Activated CD4-positive, alpha-beta T cell treated with anti-CD3 and anti-CD28 coated beads, Interleukin-2, amount 50 U/mL, for 16 hours (primary cell): ENCODE measurements at places on chromosomes 6 and 20.

- DNase-seq: no peak
These were observed 814 bp upstream of the ADNP start for GRCh38 chr20:50932016-50932485.

DNA sequence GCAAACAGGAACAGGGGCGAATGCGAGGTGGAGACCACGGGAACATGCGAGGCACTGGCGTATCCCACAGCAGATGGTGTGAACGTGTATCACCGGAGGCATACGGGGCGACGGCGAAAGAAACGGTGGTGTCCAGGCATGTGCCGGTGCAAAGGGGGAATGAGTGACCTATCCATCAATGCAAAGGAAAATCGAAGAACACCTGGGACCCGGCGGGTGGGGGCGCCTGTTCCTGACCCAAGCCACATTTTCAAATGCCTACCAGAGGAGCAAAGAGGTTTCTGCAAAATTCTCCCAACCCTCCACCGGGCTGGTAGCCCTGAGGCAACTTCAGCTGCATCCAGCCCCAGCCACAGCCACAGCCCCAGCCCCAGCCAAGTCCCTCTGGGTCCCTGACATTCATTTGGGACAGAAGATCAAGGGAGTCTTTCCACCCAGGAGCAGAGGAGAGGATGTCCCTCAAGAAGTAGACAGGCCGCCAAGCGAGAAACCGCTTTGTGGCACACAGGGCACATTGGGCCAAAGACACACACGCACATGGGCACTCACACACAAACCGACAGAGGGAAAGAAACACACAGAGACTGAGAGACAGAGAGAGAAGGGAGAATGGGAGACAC is 164.0 kb upstream of the ZNF337 start:
- no peak for DNase-seq

- DNase-seq: no peak
These were observed 130.4 kb upstream of the SMLR1 start for GRCh38 chr6:130696806-130697205.

DNA sequence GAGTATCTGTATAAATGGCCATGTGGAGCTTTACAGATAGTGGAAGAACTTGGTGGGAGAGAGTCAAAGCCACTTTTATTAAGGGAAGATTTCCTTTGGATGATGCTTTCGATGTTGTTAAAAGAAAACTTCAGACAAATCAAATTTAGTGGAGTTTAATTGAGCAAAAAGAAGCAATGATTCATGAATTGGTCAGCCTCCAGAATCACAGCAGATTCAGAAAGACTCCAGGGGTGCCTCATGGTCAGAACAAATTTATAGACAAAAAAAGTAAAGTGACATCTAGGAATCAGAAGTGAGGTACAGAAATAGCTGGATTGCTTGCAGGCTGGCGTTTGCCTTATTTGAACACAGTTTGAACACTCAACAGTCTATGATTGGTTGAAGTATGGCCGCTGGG is 5.3 kb upstream of the CGA start:
- no peak for DNase-seq

- DNase-seq: peak; percentile 92
These were observed at the start of gene SYTL3 for GRCh38 chr6:158649289-158650143. TSS of gene SYTL3 (plus strand) at chr6:158650054. CDS start at chr6:158663269, 13,215 bp downstream.

DNA sequence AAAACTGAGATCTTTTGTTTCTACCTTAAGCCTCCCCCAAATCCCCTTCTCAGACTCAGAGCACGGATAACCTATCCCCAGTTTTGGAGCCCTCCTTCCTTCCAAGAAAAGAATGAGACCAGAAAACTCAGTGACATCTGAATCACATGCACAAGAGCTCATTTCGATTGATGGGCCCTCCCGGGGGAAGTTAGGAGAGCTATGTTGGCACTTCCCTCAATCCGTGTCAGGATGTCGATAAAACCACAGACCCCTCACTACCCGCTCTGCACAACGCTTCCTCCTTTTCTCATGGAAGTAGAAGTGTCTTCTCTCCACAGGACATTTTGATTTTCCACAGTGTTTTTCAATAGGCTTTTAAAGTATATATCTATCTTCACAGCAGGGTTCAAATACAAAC is 332.4 kb downstream of the HACE1 start:
- no peak for DNase-seq

- no peak for DNase-seq
These were observed 83.1 kb downstream of the IYD start for GRCh38 chr6:150451807-150452427.

GRCh38 chr20:47350181-47350550 is 6.3 kb downstream of the ZMYND8 start:
- peak; percentile 47 for DNase-seq

GRCh38 chr6:15763837-15764236 is 101.0 kb upstream of the DTNBP1 start:
- peak; percentile 20 for DNase-seq

DNA sequence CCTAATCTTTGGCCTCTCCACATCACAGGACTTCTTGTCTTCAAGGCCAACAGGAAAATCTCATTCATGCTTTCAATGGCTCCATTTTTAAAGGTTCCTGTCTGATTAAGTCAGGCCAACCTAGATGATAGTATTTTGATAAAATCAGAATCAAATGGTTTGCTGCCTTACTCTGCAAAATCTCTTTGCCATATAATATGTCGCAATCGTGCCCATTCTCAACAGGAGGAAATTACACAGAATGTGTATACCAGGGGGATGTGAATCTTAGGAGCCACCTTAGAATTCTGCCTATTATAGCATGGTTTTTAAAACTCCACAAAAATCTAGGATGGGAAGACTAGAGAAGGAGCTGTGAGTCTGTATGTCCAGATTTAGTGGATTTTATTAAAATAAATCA is 612.9 kb upstream of the MAN1A1 start:
- DNase-seq: no peak

DNA sequence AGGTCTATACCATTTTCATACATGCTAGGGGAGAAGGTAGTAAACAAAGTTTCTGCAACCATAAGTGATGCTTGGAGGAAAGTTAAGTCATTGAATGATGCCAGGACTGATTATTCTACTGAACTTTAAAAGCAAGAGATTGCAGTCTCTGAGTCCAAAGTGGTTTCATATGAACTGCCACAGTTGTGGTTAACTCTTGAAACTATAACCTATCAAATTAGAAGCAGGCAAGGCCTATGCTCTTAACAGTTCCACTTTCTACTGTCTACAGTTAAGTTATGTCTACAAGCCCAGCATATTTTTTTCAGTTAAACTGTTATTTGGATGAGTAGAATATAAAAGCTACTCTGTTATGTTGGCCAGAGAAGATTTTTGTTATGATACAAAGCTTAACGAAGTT is 326.5 kb upstream of the RUNX2 start:
- peak; percentile 75 for DNase-seq

DNA sequence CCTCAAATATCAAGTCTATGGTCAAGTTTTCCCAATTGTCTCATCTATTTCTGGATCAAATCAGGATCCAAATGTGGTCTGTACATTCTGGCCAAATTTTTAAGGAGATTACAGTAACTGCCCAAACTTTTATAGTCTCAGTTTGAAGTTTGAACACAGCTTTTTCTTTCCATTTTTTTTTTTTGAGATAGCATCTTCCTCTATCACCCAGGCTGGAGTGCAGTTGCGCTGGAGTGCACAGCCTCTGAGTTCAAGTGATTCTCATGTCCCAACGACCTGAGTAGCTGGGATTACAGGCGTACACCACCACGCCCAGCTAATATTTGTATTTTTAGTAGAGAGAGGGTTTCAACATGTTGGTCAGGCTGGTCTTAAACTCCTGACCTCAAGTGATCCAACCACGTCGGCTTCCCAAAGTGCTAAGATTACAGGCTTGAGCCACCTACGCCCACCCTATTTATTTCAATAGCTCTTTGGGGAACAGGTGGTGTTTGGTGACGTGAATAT is 84.9 kb upstream of the CARMIL1 start:
- no peak for DNase-seq

DNA sequence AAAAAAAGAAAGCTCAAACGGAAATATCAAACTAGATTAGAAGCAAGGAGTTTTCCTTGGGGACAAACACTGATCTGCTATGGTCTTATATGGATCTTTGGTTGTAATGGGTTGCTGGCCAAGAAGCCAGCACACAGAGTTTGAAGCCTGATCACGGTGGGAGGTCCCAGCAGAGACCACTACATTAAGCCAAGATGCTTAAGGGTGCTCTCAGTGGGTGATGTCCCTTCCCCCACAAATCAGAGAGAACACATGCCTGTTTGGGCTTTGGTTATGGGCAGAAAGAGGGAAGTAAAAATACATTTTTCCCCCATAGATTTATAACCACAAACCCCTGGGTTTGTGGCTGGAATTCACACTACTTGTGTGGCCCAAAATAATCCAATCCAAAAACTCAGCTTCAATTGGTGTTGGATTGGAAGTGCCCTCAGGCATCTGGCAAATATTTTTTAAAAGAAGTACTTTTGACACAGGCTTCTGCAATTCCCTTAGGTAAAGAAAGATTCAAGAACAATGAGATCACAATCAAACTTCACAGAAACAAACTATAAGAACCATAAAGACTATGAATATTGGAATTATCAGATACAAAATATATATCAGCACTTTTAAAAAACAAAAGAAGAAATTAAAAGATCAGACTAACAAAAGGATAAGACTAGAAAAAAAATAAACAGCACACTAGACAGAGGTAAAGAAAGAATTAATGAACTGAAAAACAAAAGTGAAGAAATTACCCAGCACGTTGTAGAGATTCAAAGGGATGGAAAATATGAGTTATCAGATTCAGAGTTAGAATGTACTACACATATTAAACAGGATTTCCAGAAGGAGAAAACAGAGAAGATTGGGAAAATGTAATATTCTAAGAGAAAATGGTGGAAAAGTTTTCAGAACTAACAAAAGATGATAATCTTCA is 44.7 kb downstream of the ESF1 start:
- DNase-seq: no peak

- no peak for DNase-seq
These were observed 177.9 kb downstream of the COL9A1 start for GRCh38 chr6:70124882-70125545.

- no peak for DNase-seq
These were observed 209.2 kb downstream of the ANKRD60 start for GRCh38 chr20:58019027-58019849.

DNA sequence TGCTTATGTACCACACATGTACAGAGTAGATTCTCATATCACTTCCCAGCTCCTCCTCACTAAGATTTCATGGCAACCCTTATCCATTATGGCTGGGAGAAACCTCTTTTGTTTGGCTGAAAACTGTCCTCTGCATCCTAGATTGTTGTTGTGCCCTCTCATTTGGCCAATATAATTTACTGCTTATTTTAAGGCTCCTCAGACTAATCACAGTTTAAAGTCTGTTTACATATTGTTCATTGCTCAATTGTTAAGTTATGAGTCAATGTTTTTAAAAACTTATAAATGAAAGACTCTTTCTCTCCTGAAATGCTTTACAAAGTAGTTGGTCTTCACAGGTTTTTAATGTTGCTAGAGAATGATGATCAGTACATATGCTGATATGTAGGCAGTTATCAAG is 57.3 kb downstream of the FAM83B start:
- DNase-seq: no peak

GRCh38 chr6:77633993-77634715 is 18.7 kb upstream of the MEI4 start:
- DNase-seq: no peak

DNA sequence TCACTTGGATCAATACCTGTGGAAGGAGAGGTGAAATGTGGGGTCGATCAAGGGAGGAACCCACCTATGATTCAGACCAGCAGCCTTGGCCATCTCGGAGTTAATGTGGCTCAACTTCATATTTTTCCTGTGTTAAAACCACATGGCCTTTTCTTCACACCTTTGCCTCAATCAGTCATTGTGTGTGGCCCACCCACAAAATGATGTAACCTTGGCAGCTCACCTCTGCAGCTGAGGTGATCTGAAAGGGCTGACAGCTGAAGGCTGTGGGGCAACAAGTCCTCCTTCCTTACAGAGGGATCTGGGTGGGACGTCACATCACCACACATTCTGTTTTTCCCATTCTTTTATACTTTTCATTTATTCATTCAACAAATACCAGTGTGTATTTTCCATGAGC is 357.1 kb upstream of the HSF2 start:
- no peak for DNase-seq

- no peak for DNase-seq
These were observed 74.6 kb upstream of the RREB1 start for GRCh38 chr6:7033202-7033601.

DNA sequence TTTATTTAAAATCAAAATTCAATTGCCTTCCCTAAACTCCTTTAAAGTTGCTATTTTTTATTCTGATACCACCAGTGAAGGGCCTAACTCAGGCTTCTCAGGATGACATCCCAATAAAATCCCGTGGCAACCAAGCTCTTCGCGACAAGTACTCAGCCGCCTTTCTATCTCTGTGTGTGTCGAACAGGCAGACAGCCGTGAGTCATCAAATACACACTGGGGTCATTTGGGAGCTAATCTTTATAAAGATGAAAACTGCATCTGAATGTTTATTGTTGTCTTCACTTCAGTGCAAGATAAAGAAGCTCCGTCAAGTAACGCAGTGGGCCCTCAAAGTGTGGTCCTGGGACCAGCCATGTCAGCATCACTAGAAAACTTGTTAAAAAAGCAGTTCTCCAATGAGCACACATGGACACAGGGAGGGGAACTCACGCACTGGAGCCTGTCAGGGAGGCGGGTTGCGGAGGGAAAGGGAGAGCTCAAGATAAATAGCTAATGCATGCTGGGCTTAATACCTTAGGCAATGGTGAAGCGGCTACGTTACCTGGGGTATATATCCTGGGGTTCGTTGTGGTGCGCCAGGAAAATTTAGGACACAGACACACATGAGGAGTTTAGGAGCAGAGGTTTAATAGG is 119.3 kb downstream of the RNF144B start:
- no peak for DNase-seq

DNA sequence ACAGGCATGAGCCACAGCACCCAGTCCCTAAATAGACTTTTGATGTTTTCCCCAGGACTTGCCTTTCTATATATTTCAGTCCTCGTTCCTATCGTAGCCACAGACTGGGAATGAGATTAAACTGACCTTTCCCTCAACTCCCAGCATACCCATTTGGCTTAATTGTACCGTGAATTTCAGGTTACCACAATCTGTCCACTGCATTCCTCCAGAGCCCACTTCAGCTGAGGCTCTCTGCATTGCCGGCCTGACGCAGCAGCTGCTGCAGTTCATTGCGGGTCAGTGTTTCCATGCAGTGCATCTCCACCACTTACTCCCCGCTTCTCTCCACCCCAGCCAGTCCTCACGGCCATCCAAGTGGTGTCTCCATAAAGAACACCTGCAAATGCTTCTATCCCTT is 103.1 kb upstream of the RIN2 start:
- DNase-seq: no peak

DNA sequence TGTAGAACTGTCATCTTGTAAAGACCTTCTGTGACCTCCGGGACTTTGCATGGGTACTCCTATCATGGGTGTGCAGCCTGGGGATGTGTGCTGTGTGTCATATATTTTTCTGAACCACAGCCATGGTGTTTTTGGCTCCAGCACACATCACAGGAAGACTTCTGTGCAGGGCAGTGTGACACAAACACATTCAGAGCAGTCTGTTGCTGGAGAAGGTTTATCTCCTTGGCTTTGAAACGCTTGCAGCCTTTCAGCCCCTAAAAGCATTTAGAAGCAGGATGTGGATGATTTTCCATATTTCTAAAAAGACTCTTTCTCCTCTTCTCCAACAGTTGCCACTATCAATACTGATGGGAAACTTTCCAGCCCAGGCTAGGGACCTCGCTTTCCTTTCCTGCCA is 221.6 kb upstream of the FOXA2 start:
- no peak for DNase-seq
